RWPE1 (cell line): ENCODE measurements at places on chromosomes 11 and 22.
A peak's percentile ranks its signal among the peaks of the same experiment; 100 is the strongest.

GRCh38 chr11:16785520-16786128 is 47.2 kb downstream of the C11orf58 start:
- DNase-seq: peak; percentile 84

GRCh38 chr11:77100166-77101042 is 2.2 kb upstream of the OMP start:
- no peak for DNase-seq

- DNase-seq: peak; percentile 26
Observed at GRCh38 chr11:40722179-40722795, 737.2 kb downstream of the LRRC4C start.

DNA sequence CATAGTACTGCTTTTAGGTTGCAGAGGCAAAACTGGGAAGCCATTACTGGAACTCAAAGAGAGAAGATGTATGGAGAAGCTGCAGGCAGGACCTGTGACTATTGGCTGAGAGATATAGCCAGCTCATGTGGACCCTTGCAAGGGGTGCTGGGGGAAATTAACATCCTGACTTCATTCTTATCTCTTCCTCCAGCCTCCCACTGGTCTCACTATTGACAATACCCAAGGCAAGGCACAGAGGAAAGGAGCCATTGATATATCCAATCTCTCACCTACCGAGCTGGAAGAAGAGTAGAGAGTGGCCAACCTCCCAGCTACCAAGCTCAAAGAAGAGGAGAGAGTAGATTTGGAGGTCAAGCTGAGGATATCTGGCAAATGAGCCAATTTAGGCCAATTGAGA is 36.8 kb upstream of the ZBED5 start:
- no peak for DNase-seq

- DNase-seq: no peak
Observed at GRCh38 chr11:36162883-36163434, 126.3 kb downstream of the COMMD9 start.

GRCh38 chr11:11149671-11150459 is 203.2 kb downstream of the CSNK2A3 start:
- DNase-seq: no peak

GRCh38 chr11:66420671-66421476 is at the start of gene NPAS4:
Gene NPAS4, plus strand, starts transcription at chr11:66421035. Its CDS starts 145 bp downstream, at chr11:66421180.
- DNase-seq: no peak

GRCh38 chr22:19659805-19660345 is 54.4 kb upstream of the SEPTIN5 start:
- DNase-seq: no peak

DNA sequence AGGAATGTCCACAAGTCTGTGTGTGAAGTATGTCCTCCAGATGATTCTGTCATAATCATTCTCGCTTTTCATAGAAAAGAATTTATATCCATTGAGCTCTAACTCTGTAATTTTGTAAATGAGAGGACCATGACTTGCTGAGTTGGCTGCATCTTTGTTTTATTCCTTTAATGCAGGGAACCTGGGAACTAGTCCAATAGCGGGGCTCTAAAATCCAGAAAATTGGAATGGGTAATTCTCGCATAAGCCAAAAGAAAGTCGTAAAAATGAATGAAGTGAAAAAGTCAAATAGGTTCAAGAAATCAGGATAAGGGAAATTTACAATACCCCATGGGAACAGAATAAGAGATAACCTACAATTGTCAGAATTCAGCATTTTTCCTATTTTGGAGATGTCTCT is 232.5 kb downstream of the RAB38 start:
- DNase-seq: no peak

- DNase-seq: no peak
Observed at GRCh38 chr11:121958971-121959325, 157.1 kb downstream of the BLID start.

DNA sequence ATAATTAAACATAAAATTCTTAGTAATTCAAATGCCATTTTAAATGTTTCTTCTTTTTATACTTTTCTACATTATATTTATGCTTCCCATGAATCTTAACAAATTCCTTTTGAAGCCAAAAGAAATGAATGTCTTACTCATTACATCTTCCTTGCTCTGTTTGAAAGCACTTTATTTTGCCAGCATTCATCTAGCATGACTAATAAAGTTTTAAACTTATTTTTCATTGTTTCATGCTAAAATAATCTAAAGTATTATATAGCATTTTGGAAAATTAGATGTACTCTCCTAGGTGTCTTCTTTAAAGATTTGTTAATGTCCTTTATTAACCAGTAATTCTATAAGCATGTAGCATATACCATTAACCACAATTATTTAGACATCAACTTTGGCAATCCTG is 9.7 kb upstream of the PIWIL4 start:
- DNase-seq: no peak

- no peak for DNase-seq
Observed at GRCh38 chr11:134481135-134481534, 69.1 kb upstream of the B3GAT1 start.

- peak; percentile 73 for DNase-seq
Observed at GRCh38 chr11:94741022-94741679, 27.0 kb upstream of the AMOTL1 start.

DNA sequence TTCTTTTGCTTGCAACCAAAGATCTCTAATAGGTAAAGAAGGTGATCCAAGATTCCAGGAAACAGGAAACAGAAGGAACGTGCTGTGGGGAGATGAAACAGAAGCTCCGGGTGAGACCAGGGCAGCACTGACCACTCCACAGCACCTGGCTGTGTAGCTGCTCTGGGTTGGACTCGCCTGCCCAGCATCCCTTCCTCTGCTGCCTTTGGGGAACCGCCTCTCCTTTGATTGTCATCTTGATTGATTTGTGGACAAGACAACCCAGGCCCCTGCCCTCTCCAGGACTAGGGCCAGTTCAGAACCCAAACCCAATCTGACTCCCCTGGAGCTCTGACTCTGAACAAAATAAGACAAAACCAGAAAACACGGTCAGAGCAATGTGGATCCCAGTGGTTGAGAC is 14.7 kb upstream of the APOBEC3A start:
- no peak for DNase-seq

DNA sequence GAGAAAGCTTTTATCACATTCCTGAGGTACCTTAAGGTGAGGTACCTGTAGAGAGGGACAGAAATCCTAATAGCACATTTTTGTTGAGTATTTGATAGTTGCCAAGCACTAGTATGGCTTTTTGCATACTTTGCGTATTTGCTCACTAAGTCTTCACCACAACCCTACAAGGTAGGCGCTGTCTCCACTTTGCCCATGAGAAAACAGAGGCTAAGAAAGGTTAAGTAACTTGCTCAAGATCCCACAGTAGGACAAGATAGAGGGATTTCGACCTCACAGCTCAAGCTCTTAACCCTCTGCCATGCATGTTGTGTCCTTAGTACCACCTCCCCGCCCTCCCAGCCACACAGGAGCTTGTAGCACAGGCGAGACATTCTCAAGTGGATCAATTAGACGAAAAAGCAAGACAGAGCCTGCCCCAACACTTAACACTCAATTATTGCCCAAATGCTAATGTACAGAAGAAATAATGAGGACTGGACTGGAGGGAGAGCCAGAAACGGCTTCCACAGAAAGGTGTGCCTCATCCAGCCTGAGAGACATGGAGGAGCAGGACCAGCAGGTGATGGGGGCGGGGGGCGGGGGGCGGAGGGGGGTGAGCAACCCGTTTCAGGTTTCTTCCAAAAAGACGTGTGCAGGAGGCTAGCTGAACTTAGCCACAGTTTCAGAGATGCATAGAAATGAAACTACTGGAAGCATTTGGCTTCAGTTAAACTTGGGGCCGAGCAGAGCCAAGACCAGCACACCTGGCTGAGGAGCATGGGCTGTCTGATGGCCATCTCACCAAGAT is 26.7 kb upstream of the CD44 start:
- DNase-seq: peak; percentile 19

- no peak for DNase-seq
Observed at GRCh38 chr22:31618471-31619176, 43.4 kb downstream of the PISD start.

DNA sequence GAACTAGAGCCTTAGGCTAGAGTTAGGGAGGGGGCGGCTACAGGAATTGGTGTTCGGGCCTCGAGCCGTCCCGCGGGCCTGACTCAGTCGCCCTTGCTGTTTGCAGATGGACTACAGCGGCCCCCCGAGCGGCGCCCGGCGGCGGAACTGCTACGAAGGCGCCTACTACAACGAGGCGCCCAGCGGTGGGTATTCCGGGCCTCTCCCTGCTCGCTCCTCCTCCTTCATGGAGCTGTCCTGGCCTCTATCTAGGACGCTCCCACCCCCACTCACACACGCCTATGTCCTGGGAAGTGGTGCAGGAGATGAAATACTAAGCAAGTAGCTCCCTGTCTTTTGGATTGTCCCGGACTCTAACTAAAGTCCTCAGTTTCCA is 1.4 kb downstream of the MYOD1 start:
- DNase-seq: no peak

- DNase-seq: no peak
Observed at GRCh38 chr11:127926721-127927120, 660.6 kb downstream of the ETS1 start.

DNA sequence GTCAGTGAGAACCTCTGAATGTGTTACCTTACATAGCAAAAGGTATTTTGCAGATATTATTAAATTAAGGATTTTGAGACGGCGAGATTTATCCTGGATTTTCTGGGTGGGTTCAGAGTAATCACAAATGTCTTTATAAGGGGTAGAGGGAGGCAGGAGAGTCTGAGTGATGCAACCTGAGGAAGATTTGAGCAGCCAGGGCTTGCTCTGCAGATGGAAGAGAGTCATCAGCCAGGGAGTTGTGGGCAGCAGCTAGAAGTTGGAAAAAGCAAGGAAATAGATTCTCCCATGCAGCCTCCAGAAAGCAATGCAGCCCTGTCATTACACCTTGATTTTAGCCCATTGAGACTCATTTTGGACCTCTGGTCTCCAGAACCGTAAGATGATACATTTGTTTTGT is 4.1 kb upstream of the WDR74 start:
- no peak for DNase-seq

DNA sequence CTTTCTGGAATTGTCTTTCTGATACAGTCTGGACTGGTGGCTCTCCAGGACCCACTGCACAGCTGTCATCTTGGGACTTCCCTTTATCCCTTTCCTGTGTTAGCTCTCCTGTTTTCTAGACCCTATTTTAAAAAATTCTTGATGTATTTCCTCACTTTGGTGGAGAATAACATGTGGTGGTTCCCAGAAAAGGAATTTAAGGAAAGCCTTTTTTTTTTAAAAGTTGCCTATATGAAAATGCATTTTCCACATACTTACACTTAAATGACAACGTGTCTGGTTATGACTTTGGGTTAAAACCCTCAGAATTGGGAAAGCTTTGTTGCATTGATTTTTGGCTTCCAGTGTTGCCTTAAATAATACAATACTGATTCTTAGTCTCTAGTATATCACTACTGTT is 400.7 kb downstream of the TMEM135 start:
- no peak for DNase-seq

GRCh38 chr11:71500601-71501021 is 26.5 kb upstream of the KRTAP5-7 start:
- DNase-seq: no peak

- DNase-seq: no peak
Observed at GRCh38 chr11:2441171-2441570, 3.1 kb downstream of the TRPM5 start.

GRCh38 chr22:17119481-17120202 is 1.5 kb downstream of the TMEM121B start:
- no peak for DNase-seq

DNA sequence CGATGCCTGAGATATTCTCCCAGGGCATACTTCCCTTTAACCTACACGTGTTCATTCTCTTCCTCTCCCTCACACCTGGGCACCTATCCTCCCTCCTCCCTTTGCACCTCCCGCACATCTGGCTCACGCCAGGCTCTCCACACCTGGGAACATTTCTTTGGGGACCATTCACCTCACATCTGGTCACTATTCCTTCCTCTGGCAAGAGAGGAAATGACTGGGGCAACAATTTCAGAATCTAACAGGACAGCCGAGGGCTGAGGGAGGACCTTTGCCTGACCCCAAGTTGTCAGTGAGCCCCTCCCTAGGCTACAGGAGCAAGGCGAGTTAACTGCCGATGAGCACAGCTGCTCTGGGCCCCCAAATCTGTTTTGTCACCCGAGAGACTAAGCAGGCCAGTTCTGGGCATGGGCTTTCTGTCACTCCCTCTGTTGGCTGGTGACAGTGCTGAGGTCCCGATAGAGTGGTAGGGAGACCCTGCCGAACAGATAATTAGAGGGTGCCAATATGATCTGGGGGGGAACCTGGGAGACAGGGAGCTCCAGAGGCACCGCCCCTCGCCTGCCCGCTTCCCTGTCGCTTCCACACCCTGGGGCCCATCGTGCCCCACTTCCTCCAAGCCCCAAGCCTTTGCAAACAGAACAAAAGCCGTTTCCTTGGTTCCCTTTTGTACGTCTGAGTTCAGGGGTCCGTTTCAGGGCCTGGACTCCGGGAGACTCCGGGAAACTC is 45.6 kb downstream of the EIF3F start:
- no peak for DNase-seq

DNA sequence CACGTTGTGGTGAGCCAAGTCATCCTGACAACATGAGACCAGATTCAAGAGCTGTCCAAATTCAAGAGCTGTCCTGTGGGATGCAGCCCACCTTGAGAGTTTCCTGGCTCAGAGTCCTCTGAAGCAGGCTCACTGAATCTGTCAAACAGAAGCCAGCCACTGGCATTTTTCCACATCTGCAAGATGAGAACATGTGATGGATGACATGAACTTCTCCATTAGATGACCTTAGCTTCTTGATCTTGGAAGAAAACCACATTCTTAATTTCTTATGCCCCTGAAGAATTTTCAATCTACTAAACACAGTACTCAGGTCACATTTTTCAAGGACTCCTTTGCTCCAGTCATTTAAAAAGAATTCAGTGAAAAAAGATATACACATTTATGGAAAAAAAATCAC is 291.0 kb downstream of the GUCY1A2 start:
- no peak for DNase-seq

- DNase-seq: no peak
Observed at GRCh38 chr22:23070418-23071229, at the start of gene GNAZ. Gene GNAZ, plus strand, starts transcription at chr22:23070519. Its CDS starts 25,177 bp downstream, at chr22:23095696.

GRCh38 chr11:38246451-38246850 is 1648.4 kb upstream of the RAG2 start:
- DNase-seq: no peak
